Omental fat pad (tissue), 4 donors: ENCODE measurements at places on chromosomes 2 and 18. TPM values are rescaled to one million over a fixed set of nuclear protein-coding genes. Genes with fewer than 3 reads are reported as not detected.

STEAP3 gene
- total RNA-seq, result 9.4 TPM

TEKT4 gene
- not detected for total RNA-seq

CAPN14 gene
- total RNA-seq, result 0.13 TPM

EFR3B gene
- total RNA-seq, result 2.2 TPM

ZNF892 gene
- 7.9 TPM for total RNA-seq

PRKAG3 gene
- total RNA-seq, result not detected

TRIM54 gene
- total RNA-seq, result not detected

CRACDL gene
- total RNA-seq, result 9.4 TPM

IL18R1 gene
- total RNA-seq, result 51.9 TPM

ANKRD30B gene
- 0.36 TPM for total RNA-seq

LDLRAD4 gene
- 28.1 TPM for total RNA-seq

EGR4 gene
- not detected for total RNA-seq
